ENCODE measurements at places on chromosomes 11 and 22. TPM values are rescaled to one million over a fixed set of nuclear protein-coding genes. Genes with fewer than 3 reads are reported as not detected.

DNA sequence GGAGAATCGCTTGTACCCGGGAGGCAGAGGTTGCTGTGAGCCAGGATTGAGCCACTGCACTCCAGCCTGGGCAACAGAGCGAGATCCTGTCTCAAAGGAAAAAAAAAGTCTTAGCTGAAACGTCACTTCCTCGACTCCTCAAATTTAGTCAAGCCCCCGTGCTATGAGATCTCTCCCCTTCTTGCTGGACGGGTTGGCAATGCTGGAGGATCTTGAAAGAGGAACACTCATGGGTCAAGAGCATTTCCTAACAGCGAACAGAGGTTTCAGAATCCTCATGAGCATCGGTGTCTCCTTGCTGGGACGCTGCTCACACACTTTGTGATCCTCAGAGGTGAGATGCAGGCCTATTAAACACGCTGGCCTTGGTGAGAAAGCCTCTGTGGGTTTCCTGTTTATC lies 35.9 kb downstream of the APOL3 start:
- no peak for DNase-seq

The SLC22A8 gene
- polyA plus RNA-seq: 0.56 TPM

- no peak for DNase-seq
Observed at GRCh38 chr11:3140291-3140603, 24.9 kb downstream of the OSBPL5 start.

GRCh38 chr11:60831501-60832079 lies 10.3 kb upstream of the CCDC86 start:
- no peak for DNase-seq

GRCh38 chr11:94537031-94537600 lies 6.6 kb upstream of the FUT4 start:
- peak; percentile 26 for DNase-seq

DNA sequence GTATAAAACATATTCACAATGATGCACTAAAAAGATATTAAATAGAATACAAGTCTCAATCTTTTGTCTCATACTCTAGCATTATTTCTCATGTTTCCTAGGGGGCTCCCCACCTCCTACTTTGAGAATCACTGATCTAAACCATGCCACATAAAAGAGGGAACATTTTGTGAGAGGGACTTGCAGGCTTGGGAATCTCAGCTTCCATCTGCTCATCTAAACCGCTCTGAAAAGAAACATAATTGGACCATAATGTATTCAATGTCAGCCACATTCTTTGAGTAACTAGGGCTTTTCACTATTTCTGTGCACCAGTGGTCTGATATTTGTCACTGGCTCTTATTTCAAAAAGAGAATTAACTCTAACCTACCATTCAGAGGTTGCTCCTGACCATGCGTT lies 6.4 kb upstream of the CSRP3 start:
- DNase-seq: no peak

DNA sequence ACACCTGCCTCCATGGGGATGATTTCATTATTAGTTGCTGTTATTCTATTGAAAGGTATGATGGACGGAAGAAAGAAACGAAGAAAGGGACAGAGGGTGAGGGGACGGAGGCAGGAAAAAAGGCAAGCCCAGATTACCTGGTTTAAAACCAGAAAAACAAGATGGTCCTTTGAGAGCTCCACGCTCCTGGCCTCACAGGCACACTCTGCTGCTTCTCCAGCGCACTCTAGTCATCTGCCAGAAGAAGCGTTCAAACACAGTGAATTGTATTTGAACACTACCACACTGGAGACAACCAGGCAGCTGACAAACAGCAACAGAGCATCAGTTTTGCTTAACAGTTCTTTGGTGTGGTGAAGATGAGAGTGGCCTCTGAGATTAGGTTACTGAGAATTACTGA lies 216.9 kb downstream of the CADM1 start:
- no peak for DNase-seq

Data from muscle of arm (tissue), 14 donors.